ENCODE measurements at places on chromosomes 6 and 20. TPM values are rescaled to one million over a fixed set of nuclear protein-coding genes. Genes with fewer than 3 reads are reported as not detected.

DEF6 gene
- 0.33 TPM for total RNA-seq

TMEM244 gene
- total RNA-seq = not detected

BNIP5 gene
- not detected for total RNA-seq

RIMS1 gene
- 29.5 TPM for total RNA-seq

TCP11 gene
- not detected for total RNA-seq

HLA-DMA gene
- total RNA-seq = 0.43 TPM

BANF2 gene
- total RNA-seq = not detected

SPATS1 gene
- not detected for total RNA-seq

PDE7B gene
- 4.5 TPM for total RNA-seq

SFTA2 gene
- not detected for total RNA-seq

FKBP5 gene
- 58.2 TPM for total RNA-seq

GABRR2 gene
- 0.77 TPM for total RNA-seq

LGSN gene
- total RNA-seq = not detected

HLA-DQB1 gene
- not detected for total RNA-seq

GPX5 gene
- not detected for total RNA-seq

DACT2 gene
- total RNA-seq = not detected

BACH2 gene
- 2.9 TPM for total RNA-seq

CDKAL1 gene
- total RNA-seq = 17.6 TPM

TRIM10 gene
- total RNA-seq = not detected

GCLC gene
- 33.9 TPM for total RNA-seq

CEP85L gene
- 14.4 TPM for total RNA-seq

FNDC11 gene
- 1.2 TPM for total RNA-seq

SS18L1 gene
- total RNA-seq = 8.7 TPM

ADGRF4 gene
- total RNA-seq = not detected

PRR3 gene
- total RNA-seq = 2.6 TPM

CASS4 gene
- total RNA-seq = 0.22 TPM

BCAS1 gene
- not detected for total RNA-seq

LTB gene
- total RNA-seq = 2.9 TPM

CD40 gene
- 21.0 TPM for total RNA-seq

RSPH3 gene
- 4.6 TPM for total RNA-seq

Measured in dermis lymphatic vessel endothelial cell (primary cell).